ENCODE measurements at places on chromosomes 7 and 10. TPM values are rescaled to one million over a fixed set of nuclear protein-coding genes. Genes with fewer than 3 reads are reported as not detected.

The MCM7 gene
- total RNA-seq = 16.7 TPM

The BICC1 gene
- 64.7 TPM for total RNA-seq

The PLCE1 gene
- 0.33 TPM for total RNA-seq

DNA sequence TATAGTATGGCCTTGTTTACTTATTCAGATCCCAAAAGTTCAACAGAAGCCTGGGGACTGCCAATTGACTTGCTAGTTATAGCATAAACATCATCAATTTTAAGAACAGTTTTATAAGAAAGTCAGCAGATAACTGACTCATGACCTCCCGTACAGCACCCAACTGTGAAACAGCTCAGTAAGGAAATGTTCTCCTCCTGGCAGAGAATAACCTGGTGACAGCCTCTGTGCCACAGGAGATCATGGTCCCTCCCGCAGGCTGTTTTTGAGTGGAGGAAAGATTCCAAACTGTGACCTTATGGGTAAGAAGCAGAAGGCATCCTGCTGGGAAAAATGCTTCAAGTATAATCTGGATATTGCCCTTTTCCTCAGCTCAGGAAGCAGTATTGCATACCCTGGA, 182.5 kb downstream of the SEMA3D start:
- no peak for DNase-seq
- H3K27ac ChIP-seq = no peak overlapping the region
- H3K36me3 ChIP-seq = no peaks in the 10 kb centered on the region
- H3K4me3 ChIP-seq = no peak overlapping the region
- no peaks in the 10 kb centered on the region for H3K4me1 ChIP-seq

The PPP1R9A gene
- total RNA-seq = 3.3 TPM

DNA sequence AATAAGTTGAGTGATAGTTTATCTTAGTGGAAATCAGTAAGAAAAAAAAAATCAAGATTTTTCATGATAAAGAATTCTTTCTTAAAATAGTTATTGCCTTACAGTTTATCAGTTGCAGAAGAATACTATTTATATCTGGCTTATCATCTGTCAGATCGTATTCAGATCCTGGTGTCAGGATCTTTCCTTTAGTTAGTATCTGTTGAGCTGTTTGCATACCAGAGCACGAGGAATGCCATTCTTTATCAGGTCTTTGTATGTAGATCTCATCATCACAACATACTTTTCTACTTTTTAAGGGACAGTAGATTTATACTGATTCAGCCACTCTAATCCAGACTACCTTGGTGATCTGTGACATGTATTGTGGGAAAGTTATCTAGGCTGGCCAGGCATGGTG, 12.5 kb downstream of the ENO4 start:
- no peaks in the 10 kb centered on the region for H3K27me3 ChIP-seq
- H3K4me1 ChIP-seq = no peaks in the 10 kb centered on the region
- no peak for DNase-seq
- H3K4me3 ChIP-seq = no peak overlapping the region
- no peak overlapping the region for H3K27ac ChIP-seq

DNA sequence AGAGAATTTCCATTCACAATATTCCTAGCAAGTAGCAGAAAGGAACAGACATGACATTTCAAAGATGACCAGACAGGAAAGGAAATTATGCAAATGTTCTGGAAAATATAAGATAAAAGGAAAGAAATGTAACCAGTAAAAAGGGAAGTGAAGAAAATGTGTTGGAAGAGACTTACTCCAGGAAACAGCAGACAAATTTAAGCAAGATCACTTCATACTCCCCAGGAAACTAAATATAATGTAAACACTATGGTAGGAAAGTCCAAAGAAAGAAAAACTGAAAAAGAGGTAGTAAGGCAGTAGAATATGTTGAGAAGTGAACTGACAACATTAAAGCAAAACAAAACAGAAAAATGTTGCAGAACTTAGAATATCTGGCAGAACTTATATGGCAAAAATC, 6.4 kb upstream of the ST8SIA6 start:
- no peak overlapping the region for H3K4me3 ChIP-seq
- DNase-seq = no peak
- H3K36me3 ChIP-seq = no peaks in the 10 kb centered on the region
- peaks cover 7% of the 10 kb centered on the region for H3K27me3 ChIP-seq
- no peak overlapping the region for H3K27ac ChIP-seq
- no peaks in the 10 kb centered on the region for H3K4me1 ChIP-seq

The PRKG1 gene
- 60.1 TPM for total RNA-seq

The BUD31 gene
- total RNA-seq = 114 TPM
